Activated CD8-positive, alpha-beta T cell treated with anti-CD3 and anti-CD28 coated beads, Interleukin-2, amount 10 ng/mL, durations not matched to agents 7 days and 5 days (primary cell): ENCODE measurements at places on chromosomes 1 and 21.

- DNase-seq: no peak
Measured at GRCh38 chr1:158019171-158019868, 25.9 kb downstream of the KIRREL1 start.

DNA sequence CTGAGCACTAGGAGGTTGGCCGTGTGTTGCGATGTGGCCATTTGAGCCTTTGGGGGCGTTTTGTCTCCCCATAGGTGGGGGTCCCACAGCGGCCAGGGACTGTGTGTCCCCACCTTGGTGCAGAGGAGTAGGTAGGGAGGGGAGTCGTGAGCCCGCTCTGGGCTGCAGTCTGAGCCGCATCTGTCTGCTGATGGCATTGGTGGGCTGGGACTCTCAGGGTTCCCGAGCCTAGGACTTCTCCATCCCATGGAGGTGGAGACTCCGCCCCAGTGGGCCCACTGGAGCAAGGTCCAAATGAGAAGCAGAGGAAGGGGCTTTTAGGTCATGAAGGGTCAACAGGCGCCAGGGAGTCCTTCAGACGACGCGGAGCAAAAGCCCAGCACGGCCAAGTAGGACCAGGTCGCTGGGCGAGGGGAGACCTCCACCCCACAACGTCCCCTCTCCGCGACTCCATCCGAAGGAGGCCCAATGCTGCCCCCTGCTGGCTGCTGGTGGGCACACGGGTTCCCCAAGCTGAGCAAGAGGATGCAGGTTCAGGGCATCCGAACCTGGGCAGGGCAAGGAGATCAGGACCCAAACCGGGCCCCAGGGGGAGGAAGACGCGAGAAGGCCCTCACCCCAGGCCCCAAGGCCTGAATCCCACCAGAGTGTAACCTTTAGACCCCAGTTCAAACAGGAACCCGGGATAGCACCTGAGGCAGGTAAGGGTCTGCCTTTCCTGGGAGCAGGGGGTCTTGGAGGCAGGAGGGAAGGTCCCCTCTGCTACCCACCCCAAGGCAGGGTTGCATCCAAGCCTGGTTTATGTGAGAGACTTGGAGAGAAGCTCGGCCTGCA lies 14.9 kb downstream of the TTC34 start:
- DNase-seq: peak; percentile 77

- DNase-seq: no peak
Measured at GRCh38 chr1:47870946-47871676, 126.1 kb downstream of the TRABD2B start.

DNA sequence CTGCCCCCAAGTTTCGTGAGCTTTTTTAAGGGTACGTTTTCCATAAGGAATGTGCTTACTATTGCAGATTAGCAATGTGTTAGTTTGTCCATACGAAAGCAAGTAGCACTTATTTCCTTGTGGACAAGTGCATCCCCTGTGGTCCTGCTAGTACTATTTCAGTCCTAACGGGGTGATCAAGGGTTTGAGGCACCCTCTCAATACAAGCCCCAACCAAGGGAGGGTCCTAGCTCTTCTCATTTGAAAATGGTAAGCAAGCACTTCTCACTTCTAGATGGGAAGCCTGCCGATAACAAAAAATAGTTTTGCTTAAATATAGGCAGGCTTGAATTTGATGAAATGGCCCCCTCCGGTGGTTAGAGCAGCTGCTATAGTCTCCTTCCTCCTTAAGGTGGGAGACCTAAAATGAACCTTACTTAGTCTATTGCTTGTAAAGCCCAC lies 64.0 kb upstream of the HMCN1 start:
- peak; percentile 76 for DNase-seq

DNA sequence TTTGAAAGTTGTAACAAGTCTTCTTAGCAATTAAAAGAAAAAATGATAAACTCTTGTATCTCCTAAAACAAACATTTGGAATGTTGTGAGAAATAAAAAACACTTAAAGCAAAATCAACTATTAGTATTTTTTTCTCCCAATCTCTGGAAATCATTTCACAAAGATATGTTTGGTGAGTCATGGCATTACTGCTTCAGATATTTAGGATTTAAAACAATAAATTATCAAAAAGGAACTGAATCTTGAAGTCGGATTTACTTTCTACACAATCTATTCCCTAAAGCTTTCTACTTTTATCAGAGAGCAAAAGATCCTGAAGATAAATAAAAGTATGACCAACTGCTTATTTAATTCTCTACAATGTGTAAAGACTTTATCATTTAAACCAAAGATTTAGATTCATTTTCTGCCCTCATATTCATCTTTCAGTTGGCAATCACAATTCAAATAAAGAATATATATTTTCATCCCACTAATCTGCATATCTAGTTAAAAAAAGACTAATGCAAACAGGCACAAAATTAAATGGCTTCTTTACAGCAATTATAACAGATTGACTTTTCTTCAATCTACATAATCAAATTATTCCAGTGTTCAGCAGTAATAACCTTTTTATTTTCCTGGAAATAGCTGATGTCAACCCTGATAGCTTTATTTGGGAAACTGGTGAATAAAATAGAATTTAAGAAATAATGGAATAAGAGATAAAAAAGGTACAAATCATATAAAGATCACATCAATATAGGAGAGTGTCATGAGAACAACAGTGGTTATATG lies 230.0 kb downstream of the COP1 start:
- no peak for DNase-seq
